ENCODE measurements at places on chromosomes 2 and 18.
A peak's percentile ranks its signal among the peaks of the same experiment; 100 is the strongest.

GRCh38 chr2:33380719-33381118 is 95.7 kb upstream of the RASGRP3 start:
- no peak for DNase-seq

GRCh38 chr2:7672685-7673071 is 755.5 kb downstream of the RNF144A start:
- no peak for DNase-seq

DNA sequence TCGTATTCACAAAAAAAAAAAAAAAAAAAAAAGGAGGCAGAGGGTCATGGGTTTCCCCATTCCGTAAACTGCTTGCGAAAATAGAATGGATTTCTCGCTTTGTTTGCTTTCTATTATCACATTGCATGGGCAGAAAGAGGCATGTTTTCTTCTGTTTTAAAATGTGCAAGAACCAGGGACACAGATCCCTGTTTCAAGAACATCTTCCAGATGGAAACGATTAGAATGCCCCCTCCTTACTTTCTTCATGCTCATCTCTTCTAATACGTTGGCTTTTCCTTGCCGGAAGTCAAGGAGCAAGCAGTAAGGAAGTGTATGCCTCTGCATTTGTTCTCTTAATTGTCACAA is 51.0 kb upstream of the ZNF516 start:
- DNase-seq, result peak; percentile 87

GRCh38 chr2:30459140-30459539 is 12.1 kb downstream of the LCLAT1 start:
- DNase-seq, result no peak

DNA sequence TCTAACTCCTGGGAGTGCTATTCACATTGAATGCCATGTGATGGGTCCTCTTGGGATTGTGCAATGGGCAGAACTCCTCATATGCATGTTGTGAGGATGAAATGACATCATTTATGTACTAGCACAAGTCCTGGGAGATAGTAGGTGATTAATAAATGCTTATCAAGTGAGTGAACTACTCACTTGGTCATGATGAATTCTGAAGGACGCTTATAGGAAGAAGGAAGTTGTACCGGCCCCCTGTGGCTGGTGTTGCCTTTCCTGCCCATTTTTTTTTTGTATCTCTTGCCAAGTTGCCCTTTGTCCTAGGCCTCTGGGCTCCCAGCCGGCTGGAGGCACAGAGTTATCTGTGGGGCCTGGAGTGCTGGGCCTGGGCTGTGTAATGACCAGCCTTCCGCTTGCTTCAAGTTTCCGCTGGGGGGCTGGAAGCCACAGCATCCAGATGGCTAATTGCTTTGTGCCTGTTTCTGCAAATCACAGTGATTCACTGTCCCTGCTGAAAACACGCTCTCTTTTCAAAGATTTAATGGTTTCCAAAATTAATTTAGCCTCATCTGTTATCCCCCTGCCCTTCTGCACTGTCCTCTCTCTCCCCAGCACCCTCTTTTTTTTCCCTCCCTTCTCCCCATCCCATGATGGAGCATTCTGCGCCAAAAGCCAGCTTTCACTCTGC is 33.7 kb upstream of the MRPL33 start:
- peak; percentile 72 for DNase-seq

- peak; percentile 80 for DNase-seq
Observed at GRCh38 chr2:212974692-212975091, 176.7 kb downstream of the IKZF2 start.

GRCh38 chr18:6543330-6543908 is 128.7 kb upstream of the L3MBTL4 start:
- DNase-seq, result peak; percentile 36

GRCh38 chr2:71472019-71472418 is 18.7 kb downstream of the DYSF start:
- no peak for DNase-seq

GRCh38 chr2:140998577-140998976 is 1132.2 kb downstream of the LRP1B start:
- DNase-seq, result peak; percentile 78

DNA sequence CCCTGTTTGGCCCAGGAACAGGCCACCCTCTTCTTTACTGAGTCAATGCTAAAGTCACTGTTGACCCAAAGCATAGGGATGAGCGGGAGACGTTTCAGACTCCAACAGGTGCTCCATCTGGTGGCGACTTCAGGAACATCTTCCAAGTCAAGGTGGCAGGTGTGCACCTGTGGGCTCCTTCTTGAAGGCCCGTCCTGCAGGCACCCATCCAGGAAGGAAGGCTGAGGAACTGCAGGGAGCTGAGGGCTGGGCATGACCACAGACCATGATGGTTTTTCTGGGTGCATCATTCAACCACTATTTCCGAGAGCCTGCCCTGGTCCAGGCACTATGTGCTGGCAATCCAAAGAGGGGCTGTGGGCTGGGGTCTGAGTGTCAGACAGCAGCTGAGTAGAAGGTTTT is 142.8 kb downstream of the NDUFA10 start:
- no peak for DNase-seq

- DNase-seq, result peak; percentile 93
Observed at GRCh38 chr2:235050980-235051351, 99.1 kb downstream of the SH3BP4 start.

DNA sequence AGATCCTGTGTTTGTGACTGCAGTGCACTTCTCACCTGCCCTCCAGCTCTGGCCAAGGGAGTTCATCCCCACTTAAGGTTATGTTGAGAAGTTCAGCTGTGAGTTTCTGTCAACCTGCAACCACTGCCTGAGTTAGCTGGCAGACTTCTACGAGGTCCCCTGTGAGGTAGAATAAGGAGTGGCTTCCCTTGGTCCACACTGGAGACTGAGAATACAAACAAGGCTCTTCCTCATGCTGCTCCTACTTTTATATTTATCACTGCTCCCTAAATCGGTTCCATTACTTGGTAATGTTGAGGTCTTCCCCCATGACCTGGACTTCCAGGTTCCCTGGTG is 353.2 kb upstream of the CWC22 start:
- DNase-seq, result no peak

DNA sequence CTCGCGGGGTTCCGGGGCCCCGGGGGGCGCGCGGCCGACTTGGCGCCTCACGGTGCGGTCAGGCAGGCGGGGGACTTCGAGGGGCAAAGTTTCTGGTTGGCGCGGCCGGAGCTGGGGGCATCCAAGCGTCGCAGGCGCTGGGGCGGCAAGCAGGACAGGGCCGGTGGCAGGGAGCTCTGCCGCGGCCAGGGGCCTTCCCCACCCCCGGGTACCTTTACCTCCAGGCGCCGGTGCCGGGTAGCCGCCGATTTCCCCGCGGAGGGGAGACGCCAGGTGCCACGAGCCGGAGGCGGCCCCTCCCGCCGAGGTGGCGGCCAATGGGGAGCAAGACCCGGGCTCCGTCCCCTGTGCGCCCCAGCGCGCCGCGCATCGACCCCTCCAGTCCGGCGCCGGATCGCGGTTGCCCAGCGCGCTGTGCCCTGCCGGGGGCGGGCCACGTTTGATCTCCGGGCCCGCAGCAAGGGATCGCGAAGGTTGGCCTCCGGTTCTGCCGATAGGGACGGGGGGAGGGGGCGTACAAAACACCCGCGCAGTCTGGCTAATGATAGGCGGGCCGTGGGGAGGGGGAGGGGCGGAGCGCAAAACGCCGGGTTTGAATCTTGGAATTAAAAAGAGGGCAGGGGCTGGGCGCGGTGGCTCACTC is at the start of gene ST8SIA5:
Gene ST8SIA5 (minus strand): TSS at position 495 of the 643 bp plus-strand sequence. CDS start 545 bp downstream, outside the sequence.
- no peak for DNase-seq

GRCh38 chr2:82652117-82652516 is 1807.0 kb downstream of the SUCLG1 start:
- DNase-seq, result no peak

DNA sequence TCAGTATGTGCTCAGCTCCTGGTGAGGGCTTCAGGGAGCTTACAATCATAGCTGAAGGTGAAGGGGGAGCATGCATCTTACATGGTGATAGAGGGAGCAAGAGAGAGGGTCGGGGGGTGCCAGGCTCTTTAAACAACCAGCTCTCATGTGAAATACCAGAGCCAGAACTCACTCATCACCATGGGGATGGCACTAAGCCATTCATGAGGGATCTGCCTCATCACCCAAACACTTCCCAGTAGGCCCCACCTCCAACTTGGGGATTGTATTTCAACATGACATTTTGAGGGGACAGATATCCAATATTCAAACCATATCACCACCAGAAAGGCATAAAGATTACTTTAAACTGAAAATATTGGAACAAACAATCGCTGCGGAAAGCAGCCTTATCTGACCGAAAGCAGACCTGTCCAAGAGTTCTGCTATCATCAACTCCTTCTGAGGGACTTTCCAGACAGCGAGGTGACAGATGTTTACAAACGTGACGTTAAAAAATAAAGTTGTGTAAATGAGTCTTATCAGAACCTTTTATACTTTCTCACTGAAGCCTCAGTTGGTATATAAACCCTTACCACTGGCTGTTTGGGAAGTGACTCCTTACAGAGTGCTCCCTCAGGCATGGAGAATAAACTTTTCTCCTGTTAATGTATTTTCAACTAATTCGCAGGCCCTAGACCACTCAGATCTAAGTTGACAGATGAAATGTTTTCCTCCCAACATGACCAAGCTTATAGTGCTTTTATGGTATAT is 35.5 kb upstream of the PTH2R start:
- DNase-seq, result peak; percentile 41

- DNase-seq, result peak; percentile 32
Observed at GRCh38 chr2:224009605-224010315, 29.3 kb downstream of the SERPINE2 start.

DNA sequence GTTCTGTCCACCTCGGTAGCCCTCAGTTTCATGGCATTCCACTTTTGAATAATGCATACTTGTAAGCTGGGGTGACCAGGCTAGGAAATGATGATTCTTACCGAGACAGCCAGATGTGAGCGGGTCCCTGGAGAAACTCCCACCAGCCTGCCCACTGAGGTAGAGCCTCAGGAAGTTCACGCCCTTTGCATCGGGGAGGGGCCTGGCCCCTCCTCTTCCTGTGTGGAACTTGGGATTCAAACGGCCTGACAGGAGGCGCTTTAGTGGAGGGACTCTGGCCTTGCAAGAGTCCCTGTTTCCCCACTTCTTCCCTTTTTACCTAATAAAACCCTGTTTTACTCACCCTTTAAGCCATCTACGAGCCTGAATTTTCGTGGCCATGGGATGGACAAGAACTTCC is 44.6 kb downstream of the MRO start:
- no peak for DNase-seq

GRCh38 chr2:239734436-239735005 is 290.6 kb downstream of the NDUFA10 start:
- DNase-seq, result no peak

GRCh38 chr2:72887032-72887739 is at the start of gene SPR:
TSS of gene SPR (plus strand) at chr2:72887408. CDS start at chr2:72887433, 25 bp downstream.
- DNase-seq, result peak; percentile 60

DNA sequence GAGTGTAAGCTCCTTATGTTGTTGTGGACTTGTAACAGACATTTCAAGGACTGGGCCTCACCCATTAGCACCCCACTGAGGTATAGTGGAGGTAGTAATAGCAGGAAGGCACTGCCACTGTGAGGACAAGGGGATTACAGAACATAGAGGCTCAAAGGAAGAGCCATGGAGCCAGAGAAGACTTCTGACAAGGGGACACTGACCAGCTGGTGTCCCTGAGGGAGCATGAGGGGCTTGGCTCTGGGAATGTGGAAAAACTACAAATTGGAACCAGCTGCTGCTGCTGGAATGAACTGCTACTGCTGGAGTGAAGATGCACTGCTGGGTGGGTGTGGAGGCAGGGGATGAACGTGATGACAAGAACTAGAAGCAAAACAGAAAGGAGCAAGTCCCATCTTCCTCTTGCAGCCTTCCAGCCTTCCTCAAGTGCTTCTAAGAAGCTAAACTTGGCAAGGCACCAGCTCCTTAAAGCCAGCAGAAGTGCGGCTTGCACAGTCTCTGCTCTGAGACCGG is 167.3 kb upstream of the NOSTRIN start:
- DNase-seq, result peak; percentile 46

- DNase-seq, result no peak
Observed at GRCh38 chr2:169066897-169067296, 2.5 kb upstream of the DHRS9 start.

DNA sequence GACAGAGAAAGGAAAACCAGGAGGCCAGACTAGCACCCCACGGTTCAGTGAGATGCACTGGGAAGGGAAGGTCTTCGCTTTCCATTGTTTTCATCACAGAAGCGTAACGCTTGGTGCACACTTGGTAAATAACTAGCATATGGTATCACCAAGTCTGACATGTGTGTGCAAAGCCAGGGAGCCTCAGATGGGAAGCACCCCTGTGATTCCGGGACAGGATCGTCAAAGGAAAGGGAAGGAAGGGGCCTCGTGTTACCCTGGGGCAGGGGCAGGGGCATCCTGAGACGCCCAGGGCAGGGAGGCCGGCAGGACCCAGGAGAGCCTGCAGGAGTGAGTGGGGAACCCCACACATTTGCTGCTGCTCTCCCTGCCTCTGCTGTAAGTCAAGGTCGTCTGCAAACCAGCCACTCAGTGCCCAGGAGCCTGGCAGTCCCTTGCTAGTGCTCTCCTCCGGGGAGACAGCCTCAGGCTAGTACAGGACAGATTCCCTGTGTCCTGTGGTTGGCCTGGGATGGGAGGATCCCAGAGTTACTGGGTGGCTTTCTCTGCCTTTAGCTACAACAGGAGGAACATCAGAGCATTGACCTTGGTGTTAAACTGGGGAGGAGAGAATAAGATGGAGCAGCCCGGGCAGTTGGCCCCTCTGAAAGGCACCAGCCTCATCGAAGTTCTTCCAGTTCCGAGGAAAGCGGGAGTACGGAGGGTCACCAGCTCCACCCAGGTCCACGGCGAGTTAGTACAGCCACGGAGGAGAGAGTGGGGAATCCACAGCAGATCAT is 192.5 kb downstream of the NDUFA10 start:
- DNase-seq, result no peak

GRCh38 chr2:65813631-65814173 is 381.3 kb upstream of the SPRED2 start:
- DNase-seq, result no peak

DNA sequence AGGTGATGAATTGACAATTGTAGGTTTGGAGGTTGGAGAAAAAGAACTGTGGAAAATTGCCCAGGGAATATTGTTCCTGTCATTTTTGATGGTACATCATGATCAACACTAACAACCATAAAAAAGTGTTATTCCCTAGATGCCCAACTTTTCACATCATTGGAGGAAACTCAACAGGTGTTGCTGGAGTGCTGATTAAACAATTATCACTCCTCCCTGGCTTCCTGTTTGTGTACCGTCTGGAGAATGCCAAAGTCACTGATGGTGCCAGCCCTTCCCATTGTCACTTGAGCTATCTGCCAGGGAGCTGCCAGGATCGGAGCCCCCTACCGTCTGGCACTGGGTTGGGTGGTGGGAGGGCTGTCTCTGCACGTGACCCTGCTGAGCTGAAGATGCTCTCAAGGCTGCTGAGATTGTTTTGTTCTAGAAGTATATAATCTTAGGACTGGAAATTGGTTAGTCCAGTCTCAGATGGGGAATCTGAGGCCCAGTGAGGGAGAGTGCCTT is 156.9 kb downstream of the PRKCE start:
- DNase-seq, result no peak

DNA sequence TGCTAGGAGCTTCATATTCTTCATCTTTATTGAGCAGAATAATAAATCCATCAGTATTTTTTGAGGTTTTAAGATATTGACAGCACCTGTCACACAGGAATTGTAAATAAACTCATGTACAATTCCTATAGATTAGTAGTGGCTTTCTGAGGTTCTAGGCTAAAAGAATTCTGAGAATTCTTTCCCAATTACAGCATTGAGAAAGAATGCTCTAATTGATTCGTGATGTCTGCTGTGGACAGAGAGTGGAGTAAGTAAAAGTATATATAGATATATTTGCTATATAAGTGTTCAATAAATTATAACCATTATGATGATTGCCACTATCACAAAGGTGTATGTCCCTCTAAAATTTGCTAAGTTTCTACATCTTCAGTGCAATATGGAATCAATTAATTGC is 186.5 kb upstream of the NRP2 start:
- peak; percentile 19 for DNase-seq

GRCh38 chr2:128573116-128573515 is 254.4 kb upstream of the HS6ST1 start:
- DNase-seq, result no peak

Measured in fibroblast of gingiva (primary cell).